ENCODE measurements at places on chromosomes 5 and 9. TPM values are rescaled to one million over a fixed set of nuclear protein-coding genes. Genes with fewer than 3 reads are reported as not detected.

Gene ECSCR
- total RNA-seq = 0.74 TPM

Gene MLANA
- total RNA-seq = 0.05 TPM

Gene VDAC1
- total RNA-seq = 407 TPM

Gene PCDHGA8
- total RNA-seq = 2.8 TPM

Gene ELP1
- 52.6 TPM for total RNA-seq

Gene CORO2A
- 0.30 TPM for total RNA-seq

Gene MEF2C
- 10.1 TPM for total RNA-seq

Gene SLC22A4
- 4.8 TPM for total RNA-seq

Gene PTGR1
- total RNA-seq = 46.6 TPM

Gene RASGEF1C
- total RNA-seq = not detected

Gene SPINK9
- total RNA-seq = not detected

Gene RARS1
- 243 TPM for total RNA-seq

Gene KIF27
- 4.2 TPM for total RNA-seq

Measured in smooth muscle cell of the umbilical artery (primary cell).